ENCODE measurements at places on chromosomes 3 and 15. TPM values are rescaled to one million over a fixed set of nuclear protein-coding genes. Genes with fewer than 3 reads are reported as not detected.
A peak's percentile ranks its signal among the peaks of the same experiment; 100 is the strongest.

DNA sequence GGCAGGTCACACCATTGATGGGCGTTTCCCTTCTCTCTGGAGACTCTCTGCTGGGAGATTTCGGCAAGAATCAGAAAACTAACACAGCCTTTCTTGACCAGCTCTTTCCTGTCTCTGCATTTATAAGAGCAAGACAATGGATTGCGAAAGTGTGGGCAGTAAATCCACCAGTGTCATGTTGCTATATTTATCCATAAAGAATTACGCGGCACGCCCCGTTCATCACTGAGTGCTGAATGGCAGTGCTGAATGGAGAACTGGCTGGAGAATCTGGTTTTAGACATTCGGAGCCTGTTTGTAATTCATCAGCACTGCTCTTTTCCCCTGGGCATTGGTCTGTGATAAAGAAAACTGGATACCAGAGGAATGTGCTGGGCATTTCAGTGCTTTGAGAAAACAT is 2.0 kb upstream of the CEMIP start:
- H3K4me3 ChIP-seq = no peak overlapping the region
- H3K36me3 ChIP-seq = no peaks in the 10 kb centered on the region
- peak overlapping the region; percentile 90 for H3K27ac ChIP-seq

DNA sequence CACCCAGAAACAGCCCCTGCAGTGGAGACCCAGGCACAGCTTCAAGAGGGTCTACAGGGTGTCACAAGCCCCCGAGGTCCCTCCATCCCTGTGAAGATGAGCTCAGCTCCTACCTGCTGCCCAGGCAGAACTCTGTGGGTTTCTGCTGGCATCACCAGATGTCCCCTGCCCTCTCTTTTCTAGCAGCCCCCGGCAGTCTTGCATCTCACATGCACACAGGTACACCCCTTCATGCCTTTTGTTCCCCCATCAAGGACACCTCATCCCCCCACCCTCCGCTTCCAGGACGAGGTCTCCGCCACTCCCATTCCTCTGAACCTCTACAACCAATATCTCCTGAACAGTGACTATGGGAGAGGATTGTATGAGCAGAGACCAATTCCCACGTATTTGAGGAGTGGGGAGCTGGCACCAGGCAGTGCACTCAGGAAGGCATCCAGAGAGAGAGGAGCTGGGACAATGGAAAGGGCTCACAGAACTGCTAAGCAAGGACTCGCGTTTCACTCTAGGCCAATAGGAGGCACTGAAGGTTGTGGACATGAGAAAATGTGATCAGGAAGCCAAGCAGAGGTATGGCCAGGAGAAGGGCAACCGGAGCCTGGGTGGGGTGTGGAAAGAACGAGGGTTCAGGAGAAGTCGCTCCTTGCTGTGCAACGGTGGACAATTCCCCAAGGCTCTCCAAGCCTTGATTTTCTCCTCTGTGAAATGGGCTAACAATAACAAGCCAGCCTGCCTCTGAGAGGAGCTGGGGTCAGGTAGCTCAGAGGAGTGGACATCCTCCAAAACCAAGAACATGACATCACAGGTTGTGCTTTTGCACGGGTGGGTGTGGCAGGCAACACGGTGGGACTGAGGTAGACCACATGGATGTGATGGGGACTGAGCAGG is 115.2 kb downstream of the CHSY1 start:
- H3K4me1 ChIP-seq = no peaks in the 10 kb centered on the region
- no peak for DNase-seq
- H3K27ac ChIP-seq = no peak overlapping the region
- H3K36me3 ChIP-seq = no peaks in the 10 kb centered on the region

DNA sequence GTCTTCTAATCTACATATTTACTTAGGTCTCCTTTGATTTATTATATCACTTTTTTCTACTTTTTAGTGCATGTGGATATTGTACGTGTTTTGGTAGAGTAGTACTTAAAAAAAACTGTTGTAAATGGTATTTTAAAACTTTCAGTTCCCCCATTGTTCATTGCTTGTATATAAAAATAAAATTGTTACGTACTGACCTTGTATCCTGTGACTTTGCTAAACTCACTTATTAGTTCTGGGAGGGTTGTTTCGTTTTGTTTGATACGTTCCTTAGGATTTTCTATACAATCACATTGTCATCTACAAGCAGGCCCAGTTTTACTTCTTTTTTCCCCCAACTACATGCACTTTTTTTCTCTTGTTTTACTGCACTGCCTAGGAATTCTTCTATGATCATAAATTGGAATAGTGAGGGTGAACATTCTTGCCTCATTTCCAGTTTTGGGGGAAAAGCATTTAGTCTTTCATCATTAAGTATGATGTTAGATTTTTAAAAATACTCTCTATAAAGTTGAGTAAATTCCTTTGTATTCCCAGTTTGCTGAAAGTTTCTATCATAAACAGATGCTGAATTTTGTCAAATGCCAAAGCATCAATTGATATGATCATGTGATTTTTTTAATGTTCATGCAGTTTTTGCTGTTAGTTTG is 33.5 kb upstream of the ACKR4 start:
- no peaks in the 10 kb centered on the region for H3K27me3 ChIP-seq
- H3K36me3 ChIP-seq = no peaks in the 10 kb centered on the region
- DNase-seq = no peak
- no peak overlapping the region for H3K4me3 ChIP-seq
- no peaks in the 10 kb centered on the region for H3K4me1 ChIP-seq

GRCh38 chr3:44712455-44713075 is at the start of gene ZNF502:
Gene ZNF502, plus strand, starts transcription at chr3:44712660. Its CDS starts 7,602 bp downstream, at chr3:44720262.
- no peaks in the 10 kb centered on the region for H3K4me1 ChIP-seq
- H3K36me3 ChIP-seq = 0 out of 2 replicates have a peak, but pooled peaks cover 4% of the 10 kb centered on the region
- no peak within 1 kb of the TSS for H3K27ac ChIP-seq
- peaks cover 35% of the 10 kb centered on the region for H3K27me3 ChIP-seq
- DNase-seq = peak; percentile 69
- H3K4me3 ChIP-seq = peak within 1 kb of the TSS; percentile 94

- H3K27me3 ChIP-seq = no peaks in the 10 kb centered on the region
- no peaks in the 10 kb centered on the region for H3K36me3 ChIP-seq
- H3K4me1 ChIP-seq = no peaks in the 10 kb centered on the region
- no peak for DNase-seq
These were observed 6.6 kb downstream of the MAP2K5 start for GRCh38 chr15:67548862-67549651.

GRCh38 chr15:51917493-51917892 is 54.1 kb downstream of the LEO1 start:
- H3K36me3 ChIP-seq = no peaks in the 10 kb centered on the region
- H3K27ac ChIP-seq = no peak overlapping the region
- no peak overlapping the region for H3K4me3 ChIP-seq
- no peaks in the 10 kb centered on the region for H3K27me3 ChIP-seq
- H3K4me1 ChIP-seq = no peaks in the 10 kb centered on the region

- no peaks in the 10 kb centered on the region for H3K27me3 ChIP-seq
- H3K4me3 ChIP-seq = no peak overlapping the region
- no peak overlapping the region for H3K27ac ChIP-seq
- H3K4me1 ChIP-seq = no peaks in the 10 kb centered on the region
- DNase-seq = peak; percentile 39
These were observed 727.7 kb downstream of the NTRK3 start for GRCh38 chr15:87528873-87529272.

GRCh38 chr3:104892044-104892443 is 474.7 kb upstream of the ALCAM start:
- no peaks in the 10 kb centered on the region for H3K27me3 ChIP-seq
- no peak overlapping the region for H3K4me3 ChIP-seq
- no peaks in the 10 kb centered on the region for H3K36me3 ChIP-seq
- no peaks in the 10 kb centered on the region for H3K4me1 ChIP-seq
- no peak for DNase-seq

- H3K27me3 ChIP-seq = no peaks in the 10 kb centered on the region
- no peak overlapping the region for H3K4me3 ChIP-seq
- H3K36me3 ChIP-seq = no peaks in the 10 kb centered on the region
- no peaks in the 10 kb centered on the region for H3K4me1 ChIP-seq
- DNase-seq = no peak
These were observed 202.1 kb downstream of the NLGN1 start for GRCh38 chr3:173599673-173600072.

DNA sequence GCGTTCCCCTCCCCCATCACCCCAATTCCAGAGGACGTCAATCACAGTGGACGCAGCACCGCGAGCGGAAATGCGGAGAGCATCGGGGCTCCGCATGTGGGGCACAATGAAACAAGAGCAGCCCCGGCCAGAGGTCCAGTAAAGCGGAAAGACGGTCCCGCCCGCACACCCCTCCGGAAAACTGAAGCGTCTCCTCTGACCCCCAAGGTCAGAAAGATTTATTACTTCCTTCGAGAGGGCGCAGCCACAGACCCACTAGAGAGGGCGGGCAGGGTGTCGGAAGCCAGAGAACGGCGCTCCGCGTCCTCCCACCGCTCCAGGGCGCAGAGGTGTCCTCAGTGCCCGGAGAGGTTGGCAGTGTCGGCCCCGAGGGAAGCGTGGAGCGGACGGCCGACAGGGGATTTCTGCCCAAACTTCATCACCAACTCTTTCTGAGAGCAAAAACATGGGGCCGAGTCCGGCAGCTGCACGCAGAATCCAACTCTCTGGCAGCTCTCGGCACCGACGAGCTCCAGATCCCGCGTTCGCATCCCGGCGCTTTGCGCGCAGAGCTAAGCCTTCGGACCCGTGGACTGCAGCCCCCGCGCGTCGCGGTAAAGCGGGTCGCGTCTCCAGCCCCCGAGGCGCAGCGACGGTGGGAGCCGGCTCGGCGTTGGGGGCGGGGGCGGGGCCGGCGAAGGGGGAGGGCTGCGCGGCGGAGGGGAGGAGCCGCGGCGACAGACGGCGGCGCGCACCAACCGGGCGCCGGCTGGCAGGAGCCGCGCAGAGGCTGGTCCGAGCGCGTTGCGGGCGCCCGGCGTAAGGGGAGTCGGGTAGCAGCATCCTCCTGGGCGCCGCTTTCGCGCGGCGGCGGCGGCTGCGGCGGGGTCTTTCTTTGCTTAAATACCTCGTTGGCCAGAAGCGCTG is at the start of gene CHST2:
Gene CHST2, plus strand, starts transcription at position 763 of the 906 bp plus-strand sequence. CDS start 1,046 bp downstream, outside the sequence.
- no peaks in the 10 kb centered on the region for H3K4me1 ChIP-seq
- H3K36me3 ChIP-seq = no peaks in the 10 kb centered on the region
- peak; percentile 43 for DNase-seq

DNA sequence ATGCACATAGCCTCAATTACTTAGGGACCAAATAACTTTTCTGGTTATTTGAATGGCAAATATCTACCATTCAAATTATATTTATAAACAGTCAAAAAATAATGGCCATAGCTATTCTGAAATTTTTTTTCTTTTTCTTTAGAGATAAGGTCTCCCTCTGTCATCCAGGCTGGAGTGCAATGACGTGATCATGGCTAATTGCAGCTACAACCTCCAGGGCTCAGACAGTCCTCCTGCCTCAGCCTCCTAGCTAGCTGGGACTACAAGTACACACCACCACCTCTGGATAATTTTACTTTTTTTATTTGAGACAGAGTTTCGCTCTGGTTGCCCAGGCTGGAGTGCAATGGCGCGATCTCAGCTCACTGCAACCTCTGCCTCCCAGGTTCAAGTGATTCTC is 16.6 kb downstream of the PPP1R2 start:
- H3K27ac ChIP-seq = no peak overlapping the region
- no peak for DNase-seq
- peaks cover 11% of the 10 kb centered on the region for H3K36me3 ChIP-seq

Gene PLIN1
- total RNA-seq = 1.0 TPM

Gene NME9
- total RNA-seq = not detected

Gene OXSM
- 13.8 TPM for total RNA-seq

All from PC-9 (cell line).